ENCODE measurements at places on chromosomes 12 and 14.

DNA sequence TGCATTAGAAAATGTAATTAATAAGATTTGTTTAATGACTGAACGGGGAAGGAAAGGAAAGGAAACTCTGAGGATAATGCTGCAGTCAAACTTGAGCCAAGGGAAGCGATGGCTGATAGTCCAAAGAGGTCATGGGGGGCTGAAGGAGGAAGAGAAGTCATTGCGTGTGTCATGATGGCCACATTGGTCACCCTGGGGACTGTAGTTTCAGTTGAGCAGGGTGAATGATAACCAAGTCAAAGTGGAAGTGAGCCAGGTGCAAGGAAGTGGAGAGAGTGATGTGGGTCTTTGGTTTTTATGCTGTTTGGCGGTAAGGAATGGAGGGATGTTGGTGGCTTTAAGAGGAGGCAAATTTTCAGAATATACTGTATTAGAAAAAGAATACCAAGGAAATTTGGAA is 21.6 kb downstream of the C12orf75 start:
- DNase-seq = no peak

- no peak for DNase-seq
Measured at GRCh38 chr12:25372969-25373817, 122.5 kb upstream of the KRAS start.

GRCh38 chr14:32350020-32350419 is 20.9 kb downstream of the AKAP6 start:
- no peak for DNase-seq

DNA sequence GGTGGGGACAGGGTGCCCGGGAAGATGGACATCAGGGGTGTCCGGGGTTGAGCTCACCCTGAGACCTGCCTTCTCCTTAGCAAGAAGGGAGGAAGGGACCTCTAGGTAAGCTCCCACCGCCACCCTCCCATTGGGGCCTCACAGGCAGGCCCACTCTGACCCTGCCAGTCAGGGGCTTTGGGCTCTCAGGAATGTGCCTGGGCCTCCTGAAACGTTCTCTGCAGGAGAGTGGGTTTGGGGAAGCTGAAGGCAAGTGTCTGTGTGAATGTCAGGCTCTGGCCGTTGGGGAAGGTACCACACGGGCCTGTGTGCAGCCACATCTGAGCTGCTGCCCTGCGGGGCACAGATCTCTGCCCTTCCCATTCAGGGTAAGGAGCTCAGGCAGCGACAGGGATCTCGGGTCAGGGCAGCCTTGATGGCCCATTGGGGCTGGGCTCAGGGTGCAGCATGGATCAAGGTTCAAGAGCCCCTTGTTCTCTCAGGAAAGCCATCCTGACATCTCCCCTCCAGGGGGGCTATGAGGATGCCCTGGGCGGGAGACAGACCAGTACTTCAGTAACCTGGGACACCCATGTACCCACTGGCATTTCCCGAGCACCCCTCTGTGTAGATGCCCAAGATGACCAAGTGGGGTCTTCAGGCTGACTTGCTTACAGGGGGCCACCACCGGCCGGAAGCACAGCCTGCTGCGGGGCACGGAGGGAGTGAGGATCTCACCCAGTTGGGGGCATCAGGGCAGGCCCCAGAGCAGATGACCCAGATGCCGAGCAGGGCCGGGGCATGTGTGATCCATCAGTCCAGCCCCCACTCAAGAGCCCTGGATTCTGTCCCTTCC is 29.7 kb downstream of the FAM222A start:
- no peak for DNase-seq

- no peak for DNase-seq
Measured at GRCh38 chr12:64304571-64304970, 82.5 kb upstream of the KICS2 start.

DNA sequence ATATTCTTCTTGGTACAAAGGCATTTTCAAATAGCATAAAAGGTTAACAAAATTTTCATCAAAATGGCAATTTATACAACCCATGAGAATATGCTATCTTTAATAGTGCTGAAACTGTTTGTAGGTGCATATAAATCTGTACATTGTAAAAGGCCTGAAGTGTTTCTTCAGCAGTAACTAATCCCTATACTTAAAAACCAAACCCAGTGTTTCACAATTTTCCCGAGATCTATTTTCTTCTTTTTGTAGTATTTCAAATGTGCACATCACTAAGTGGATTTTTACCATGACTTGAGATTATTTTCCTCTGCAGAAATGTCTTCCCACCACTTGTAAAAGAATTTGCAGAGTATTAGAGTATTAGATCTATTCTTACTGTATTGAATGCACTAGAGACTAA is 76.5 kb downstream of the FERMT2 start:
- DNase-seq = no peak

GRCh38 chr14:33232031-33232430 is 293.4 kb downstream of the NPAS3 start:
- no peak for DNase-seq

- DNase-seq = no peak
Measured at GRCh38 chr14:53533384-53533970, 380.4 kb upstream of the DDHD1 start.

- DNase-seq = peak; percentile 52
Measured at GRCh38 chr12:9797722-9798619, 29.3 kb upstream of the KLRF1 start.

Data from activated CD4-positive, alpha-beta T cell treated with anti-CD3 and anti-CD28 coated beads for 1 hour (primary cell).